ENCODE measurements at places on chromosomes 12 and 14.

- DNase-seq, result no peak
Observed at GRCh38 chr12:102120886-102121285, 903 bp downstream of the PARPBP start.

- no peak for DNase-seq
Observed at GRCh38 chr14:71852181-71852580, 80.0 kb upstream of the RGS6 start.

DNA sequence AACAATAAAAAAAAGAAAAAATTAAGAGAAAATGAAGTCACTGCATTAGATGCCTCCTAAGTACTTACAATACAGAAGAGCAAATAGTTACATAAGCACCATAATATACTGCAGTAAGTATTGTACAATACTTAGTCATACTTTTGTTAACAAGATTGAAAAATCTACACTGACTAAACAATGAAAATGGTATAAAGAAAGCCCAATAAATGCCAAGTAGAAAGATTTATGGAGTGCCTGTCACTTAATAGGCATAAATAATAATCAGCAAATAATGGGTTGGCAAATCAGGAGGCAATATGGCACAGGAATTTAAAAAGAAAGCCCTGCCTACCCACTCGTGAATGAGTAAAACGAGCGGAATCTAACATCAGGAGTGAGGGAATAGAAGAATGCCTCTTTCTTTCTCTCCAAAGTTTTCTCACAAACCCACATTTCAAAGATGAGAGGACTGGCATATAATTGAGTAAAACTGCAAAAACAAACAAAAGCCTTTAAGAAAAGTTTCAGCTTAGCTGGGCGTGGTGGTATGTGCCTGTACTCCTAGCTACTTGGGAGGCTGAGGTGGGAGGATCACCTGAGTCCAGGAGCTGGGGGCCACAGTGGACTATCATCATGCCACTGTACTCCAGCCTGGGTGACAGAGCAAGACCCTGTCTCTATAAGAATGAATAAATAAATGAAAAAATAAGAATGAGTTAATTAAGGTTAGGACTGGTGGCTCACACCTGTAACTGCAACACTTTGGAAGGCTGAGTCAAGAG is 36.1 kb downstream of the CRY1 start:
- no peak for DNase-seq

DNA sequence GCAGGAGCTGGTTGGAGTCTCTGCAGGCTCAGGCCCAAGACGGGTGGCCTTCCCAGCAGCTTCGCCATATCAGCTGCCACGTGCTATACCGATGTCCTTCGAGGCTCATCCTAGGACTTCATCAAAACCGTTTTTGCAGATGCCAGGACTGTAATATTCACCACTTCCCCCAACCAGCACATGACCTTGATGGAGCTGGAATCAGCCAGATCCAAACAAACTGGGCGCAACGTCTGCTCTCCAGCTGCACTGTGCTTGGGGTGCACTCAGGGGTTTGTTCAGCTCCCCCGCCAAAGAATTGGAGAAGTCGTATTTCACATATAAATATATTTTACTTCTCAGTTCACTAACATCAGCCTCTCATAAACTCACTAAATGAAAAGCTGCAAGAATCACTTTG is 149.5 kb upstream of the DIO3 start:
- no peak for DNase-seq

DNA sequence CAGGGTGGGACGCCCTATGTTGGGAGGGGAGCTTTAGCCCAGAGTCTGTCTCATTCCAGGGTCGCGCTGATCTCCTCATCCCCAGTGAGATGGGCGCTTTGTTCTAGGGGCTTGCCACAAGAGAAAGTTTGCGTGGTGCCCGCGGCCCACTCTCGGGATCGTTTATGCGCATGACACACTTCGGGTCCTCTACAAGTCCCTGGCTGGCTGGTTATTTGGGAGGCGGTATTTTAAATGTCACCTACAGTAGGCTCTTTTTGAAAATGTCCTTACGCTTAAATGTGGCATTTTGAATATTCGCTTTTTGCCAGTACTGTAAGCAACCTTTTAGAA is 541 bp downstream of the GOLT1B start:
- peak; percentile 12 for DNase-seq

- no peak for DNase-seq
Observed at GRCh38 chr12:39792938-39793337, 173.3 kb upstream of the ABCD2 start.

- DNase-seq, result no peak
Observed at GRCh38 chr12:12097891-12098690, 27.4 kb downstream of the BCL2L14 start.

Data from occipital lobe (tissue), 3 donors.